ENCODE measurements at places on chromosomes 3 and 15. TPM values are rescaled to one million over a fixed set of nuclear protein-coding genes. Genes with fewer than 3 reads are reported as not detected.

DNA sequence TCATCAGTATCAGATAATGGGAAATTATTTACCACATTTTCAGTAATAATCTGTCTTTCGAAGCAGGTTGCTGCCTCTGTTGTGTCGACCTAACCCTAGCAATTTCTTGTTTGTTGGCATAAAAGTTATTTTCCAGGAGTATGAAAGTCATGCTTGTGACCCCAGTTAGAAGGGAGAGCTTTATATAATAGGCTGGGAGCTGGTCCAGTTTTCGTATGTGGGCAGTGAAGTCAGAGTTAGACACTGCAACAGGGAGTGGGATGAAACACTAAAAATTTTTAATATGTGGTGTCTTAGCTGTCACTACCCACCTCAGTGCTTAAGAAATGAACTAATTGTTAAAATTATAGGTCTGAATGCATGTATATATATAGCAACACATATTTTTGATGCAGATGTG lies 348.5 kb downstream of the FEZF2 start:
- DNase-seq = no peak

DNA sequence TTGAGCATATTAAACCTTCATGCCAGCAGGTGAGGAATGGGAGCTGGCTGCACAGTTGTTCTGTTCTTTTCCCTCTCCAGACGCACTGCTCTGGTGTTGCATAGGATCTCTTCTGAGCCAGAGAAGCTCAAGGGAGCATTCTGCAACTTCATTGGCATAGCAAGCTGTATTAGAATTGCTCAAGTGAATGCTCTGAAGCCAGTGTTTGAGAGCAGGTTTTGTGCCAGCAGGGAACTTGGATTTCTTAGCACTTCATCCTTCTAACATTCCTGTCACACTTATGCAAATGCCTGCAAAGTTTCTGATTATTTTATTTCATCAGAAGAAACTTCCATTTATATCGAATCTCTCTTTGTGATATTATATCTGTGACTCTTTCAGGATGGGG lies 366.6 kb downstream of the AGBL1 start:
- DNase-seq = no peak

DNA sequence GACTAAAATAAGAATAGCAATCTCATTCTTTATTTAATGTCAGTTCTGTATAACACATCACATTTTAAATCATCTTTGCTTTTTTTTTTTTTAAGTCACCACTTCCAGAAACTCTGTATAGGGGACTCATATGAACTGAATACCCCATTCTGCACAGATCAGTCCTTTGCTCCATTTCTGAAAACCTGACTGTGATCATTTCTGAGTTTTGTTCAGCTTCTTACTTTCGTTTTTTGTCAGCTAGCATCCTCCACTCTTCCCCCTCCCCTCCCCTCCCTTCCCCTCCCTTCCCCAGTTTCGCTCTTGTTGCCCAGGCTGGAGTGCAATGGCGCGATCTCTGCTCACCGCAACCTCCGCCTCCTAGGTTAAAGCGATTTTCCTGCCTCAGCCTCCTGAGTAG lies 49.8 kb upstream of the SGO1 start:
- no peak for DNase-seq

GRCh38 chr3:64533617-64534317 lies 154.0 kb downstream of the ADAMTS9 start:
- DNase-seq = peak; percentile 68

DNA sequence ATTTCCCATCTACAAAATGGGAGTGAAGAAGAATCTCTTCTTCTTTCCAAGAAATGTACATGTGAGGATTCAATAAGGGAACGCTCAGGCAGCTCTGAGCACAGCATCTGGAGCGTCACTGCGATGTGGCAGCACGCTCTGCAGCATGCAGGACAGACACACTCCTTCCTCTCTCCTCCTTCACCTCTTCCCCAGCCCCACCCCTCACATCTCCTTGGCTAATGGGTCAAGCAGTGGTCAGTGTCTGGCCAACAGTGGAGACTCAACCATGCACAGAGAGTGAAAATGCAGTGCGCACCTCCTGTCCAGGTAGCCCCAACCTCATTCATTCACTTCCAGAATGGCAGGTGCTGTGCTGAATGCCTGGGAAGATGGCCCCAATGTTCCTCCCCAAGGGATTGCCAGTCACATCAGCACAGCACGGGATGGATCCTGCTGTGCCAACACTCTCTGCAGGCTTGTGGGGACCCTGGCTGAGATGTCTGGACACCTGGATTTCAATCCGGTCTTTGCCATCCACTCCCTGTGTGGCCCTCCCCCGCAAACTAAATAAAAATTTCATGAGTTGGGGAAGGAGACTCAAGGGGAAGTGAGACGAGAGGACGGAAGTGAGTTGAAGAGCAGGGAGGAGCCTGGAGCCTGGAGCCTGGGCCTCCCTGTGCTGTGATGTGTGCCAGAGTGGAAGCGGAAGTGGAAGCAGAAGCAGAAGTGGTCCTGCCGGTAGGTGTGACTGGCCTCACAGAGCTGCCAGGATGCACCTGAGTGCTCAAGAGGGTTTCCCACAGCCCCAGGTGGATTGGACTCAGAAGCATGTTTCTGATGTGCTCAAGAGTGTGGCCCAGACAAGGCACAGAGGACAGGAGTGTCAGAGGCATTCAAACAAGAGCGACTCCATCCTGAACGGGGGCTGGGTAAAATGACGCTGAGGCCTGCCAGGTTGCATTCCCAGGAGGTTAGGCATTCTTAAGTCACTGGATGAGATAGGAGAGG lies 163.9 kb downstream of the SMAD6 start:
- DNase-seq = no peak

- peak; percentile 43 for DNase-seq
These were observed 1.5 kb downstream of the ZNF639 start for GRCh38 chr3:179324270-179324754.

DNA sequence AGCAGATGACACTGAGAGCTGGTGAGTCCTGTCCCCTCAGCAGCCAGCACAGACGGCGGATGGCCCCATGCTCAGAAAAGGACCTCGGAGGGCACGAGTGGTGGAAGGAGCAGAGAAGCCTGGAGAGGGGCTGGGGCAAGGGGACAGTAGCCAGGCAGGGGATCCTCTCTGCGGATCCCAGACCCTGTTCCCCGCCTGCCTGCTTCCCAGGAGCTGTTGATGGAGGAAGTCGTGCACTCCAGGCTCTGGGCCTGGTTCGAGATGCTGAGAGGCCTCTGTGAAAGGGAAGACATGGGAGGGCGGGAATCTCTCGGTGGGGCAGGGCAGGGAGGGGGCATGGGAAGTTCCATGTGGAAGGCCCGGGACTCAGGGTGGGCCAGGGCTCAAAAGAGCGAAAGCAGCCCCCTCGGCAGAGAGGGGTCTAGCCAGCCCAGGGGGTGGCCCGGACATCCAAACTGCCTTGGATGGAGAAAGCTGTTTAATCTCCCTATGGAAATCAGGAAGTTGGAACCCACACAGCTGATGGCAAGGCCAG lies 47.9 kb upstream of the MAGEF1 start:
- no peak for DNase-seq

DNA sequence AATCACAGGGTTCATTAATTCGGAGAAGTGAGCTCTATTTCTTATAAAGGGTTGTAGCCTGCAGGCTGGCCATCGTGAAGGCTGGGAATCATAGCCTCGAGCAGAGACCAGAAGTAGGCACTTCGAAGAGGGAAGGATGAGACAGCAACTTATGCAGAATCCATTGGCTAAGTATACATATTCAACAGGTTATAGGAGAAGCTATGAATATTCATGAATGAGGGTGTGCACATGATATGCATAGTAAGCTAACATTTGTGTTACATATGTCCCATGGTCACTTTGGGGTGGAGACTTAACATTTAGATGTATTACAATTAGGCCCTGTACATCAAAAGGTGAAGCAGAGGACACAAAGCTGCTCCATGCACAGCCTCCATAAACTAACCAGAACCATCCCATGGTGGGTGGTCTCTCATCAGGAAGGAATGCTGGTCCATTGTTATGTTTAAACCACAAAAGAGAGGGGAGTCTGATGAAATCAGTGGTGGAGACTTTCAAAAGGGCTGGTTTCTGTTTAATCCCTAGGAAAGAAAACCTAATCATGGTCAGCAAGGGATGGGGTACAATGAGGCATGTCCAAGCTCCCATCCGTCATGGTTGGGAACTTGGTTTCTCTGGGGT lies 80.8 kb upstream of the FHIT start:
- DNase-seq = no peak

Gene TIGIT
- total RNA-seq = not detected

Gene ZNF80
- not detected for total RNA-seq

Gene RBPMS2
- total RNA-seq = not detected

Gene PIF1
- total RNA-seq = 13.6 TPM
